ENCODE measurements at places on chromosomes 16 and 17.

DNA sequence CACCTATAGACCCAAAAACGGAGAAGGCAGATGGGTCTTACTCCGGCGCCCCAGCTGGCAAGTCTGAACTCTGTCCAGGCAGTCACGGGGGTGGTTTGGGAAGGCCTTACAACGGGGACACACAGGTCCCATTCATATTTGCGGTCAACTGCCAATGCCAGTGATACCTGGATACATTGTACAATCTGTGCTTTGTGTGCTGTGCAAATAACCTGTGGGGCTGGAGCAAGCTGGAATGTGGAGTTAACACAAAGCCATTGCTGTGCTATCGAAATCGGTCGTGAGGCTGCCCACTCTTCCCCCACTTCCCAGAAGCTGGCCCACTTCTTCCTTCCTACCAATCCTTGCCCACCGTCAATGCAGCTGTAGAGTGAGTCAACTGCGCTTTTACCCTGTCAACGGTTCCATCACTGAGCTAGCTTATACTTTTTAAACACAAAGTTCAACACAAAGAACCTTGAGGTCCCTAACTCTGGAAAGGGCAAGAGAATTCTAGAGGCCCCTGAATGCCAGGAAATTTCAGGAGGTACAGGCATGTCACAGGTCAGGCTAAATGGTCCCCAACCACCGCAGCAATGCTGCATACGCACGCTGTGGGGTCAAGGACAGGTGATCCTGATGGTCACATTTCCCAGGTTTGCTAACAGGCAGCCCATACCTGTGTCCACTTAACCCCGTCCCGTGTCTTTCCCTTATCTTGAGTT, 122.8 kb downstream of the ZFHX3 start:
- no peak for DNase-seq

DNA sequence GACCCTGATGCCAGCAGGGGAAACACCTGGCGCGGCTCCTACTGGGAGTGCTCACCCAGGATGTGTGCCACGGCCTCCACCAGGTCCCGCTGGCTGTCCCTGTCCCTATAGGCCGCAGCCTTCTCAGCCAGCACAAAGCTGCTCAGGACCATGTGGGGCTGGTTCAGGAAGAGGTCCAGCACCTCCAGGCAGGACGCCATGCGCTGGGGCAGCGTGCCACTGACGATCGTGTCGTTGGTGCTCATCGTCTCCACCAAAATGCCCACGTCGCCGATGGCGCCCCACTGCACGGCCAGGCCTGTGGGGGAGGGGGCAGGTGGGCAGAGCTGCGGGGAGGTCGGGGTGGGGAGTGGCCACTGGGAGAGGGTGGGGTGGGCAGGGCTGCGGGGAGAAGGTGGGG, 15.9 kb upstream of the DUS1L start:
- DNase-seq, result no peak

DNA sequence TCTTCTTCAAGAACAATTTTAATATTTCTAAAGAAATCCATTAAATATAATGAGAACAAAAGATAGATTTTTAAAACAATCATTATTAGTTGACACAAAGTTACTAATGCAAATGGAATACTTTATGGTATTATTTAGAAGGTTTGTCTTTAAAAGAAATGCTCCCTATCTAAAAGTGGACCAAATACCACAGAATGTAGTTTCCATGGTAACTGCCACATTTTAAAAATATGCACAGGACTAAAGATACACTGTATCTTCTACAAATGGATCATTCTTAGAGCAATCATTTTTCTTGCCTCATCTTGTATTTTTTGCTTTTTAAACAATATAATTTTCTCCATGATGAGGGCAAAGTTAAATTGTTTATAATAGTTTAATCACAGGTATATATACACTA, 296.0 kb downstream of the CEP112 start:
- no peak for DNase-seq

GRCh38 chr16:2744711-2745110, 7.7 kb upstream of the SRRM2 start:
- DNase-seq, result no peak

DNA sequence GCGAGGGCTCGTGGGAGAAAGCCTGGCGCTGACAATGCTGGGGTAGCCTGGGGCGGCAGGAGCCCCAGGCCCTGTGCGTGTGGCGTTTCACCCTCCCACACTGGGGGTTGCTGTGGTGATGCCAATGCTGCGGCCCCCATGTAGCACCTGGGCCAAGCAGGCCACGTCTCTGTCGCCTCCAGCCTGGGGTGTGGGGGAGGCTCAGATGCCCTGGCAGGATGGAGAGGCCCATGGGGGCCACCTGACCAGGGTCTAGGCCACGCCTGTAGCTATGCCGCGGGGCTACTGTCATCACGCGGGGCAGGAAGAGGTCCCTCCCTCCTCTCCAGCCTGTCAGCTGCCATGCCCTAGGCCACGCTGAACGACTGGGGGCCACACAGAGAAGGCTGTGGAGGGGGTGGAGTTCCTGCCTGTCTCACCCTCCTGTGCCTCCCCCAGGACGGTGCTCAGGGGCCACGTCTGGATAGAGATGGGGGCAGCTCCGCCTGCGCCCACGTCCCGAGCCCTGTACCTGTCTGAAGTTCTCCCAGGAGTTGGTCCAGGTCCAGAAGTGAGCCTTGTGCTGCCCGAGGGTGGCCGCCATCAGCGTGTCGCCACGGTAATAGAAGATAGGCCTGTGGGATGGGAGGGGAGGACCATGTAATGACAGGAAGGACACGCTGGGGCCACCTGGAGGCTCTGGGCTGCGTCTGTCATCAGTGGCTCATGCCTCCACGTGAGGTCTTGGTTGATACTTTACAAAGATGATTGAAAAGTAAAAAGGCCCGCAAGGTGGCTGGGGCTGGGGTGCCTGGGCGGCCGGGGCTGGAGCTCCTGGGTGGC, 12.7 kb upstream of the APRT start:
- no peak for DNase-seq

GRCh38 chr16:89629827-89630610, 16.6 kb downstream of the DPEP1 start:
- DNase-seq, result no peak

DNA sequence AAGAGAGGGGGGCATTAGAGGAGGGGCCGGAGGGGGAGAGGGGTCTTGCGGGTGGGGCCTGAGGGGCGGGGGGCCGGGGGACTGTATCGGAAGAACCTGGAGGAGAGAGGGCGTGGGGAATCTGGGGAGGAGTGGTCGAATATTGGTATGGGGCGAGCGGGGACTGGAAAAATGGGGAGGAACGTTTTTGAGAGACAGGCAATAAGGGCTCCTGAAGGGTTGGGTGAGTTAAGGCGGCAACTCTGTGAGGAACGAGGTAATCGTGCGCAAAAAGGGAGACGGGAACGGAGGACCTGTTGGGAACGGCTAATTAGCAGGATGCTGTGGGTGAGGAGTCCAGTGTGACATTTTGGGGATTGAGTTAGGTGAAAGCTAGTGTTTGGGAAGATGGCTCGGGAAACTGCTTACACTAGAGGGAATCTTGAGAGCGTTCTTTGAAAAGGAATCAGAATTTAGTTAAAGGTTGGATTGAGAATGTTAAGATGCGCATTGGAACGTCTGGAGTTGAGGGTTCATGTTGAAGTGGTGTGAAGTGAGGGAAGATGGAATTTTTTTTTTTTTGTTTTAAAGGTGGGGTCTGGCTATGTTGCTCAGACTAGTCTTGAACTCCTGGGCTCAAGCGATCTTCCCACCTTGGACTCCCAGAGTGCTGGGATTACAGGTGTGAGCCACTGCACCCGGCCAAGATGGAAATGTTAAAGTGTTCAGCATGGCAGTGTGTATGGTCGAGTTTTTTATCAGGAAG, 662 bp downstream of the WIPF2 start:
- no peak for DNase-seq

DNA sequence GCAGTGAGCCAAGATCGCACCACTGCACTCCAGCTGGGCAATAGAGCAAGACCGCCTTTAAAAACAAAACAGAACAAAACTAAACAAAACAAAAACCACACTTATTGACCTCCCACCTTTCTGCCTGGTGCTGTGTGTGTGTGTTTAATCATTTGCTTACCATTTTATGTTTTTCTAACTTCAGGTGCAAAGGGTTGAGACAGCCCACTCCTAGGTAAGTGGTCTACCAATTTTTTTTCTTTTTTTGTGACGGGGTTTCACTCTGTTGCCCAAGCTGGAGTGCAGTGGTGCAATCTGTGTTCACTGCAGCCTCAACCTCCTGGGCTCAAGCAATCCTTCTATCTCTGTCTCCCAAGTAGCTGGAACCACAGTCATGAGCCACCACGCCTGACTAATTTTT, 65.8 kb downstream of the SALL1 start:
- no peak for DNase-seq

DNA sequence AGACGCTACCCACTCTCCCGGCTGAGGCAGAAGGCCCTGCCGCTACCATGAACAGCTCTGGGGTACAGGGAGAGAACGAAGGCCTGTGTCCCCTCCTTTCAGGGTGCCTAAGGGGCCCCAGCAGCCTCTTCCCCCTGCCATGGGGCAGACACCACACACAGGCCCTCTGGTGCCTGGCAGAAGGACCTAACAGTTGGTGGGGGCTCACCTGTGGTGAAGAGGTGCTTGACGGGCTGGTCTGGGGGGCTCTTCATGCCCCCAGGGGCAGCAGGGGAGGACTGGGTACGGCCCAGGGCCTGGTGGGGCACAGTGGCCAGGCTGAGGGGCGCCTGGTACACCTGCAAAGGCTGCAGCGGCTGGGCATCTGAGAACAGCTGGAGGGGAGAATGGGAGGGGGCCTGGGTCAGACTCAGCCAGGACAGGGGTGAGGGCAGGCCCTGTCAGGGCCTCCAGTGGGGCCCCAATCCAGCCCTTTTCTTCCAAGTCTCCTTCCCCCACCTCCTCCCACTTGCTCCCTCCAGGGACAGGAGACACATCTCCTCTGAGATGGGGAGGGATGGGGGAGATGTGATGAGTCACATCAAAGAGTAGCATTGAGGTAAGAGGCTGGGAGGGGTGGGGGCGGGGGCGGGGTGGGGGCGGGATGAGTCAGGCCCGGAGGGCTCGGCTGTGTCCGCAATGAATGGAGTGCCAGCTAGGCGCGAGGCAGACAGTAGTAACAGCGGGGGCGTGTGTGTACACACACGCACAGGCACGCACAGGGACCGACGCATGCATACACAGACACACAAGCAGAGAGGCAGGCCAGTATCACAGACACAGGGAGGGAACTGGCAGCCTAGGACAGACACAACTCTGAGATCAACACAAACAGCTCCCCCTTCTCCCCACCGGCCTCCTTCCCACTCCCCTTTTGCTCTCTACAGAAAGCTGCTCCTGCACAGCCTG, 16.1 kb downstream of the G6PC3 start:
- DNase-seq, result no peak

GRCh38 chr17:45301674-45302073, 15.1 kb downstream of the MAP3K14 start:
- DNase-seq, result no peak

DNA sequence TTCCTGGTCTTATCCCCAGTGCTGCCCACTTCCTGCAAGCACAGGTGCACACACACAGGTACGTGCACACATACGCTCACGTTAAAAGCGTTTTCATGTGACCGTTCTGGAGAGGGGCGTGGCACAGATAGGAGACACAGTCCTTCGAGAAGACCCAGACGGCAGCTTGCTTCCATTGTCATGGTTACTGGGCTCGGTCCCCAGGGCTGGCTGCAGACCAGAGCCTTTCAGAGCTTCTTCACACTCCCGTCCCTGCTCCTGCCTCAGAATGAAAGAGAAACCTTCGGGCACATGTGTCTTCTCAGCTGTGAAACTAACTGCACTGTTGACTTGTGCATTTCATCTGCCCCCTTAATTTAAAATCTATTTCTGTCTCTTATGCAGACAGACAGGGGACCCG, 154.2 kb downstream of the PITPNC1 start:
- DNase-seq, result no peak

- DNase-seq, result peak; percentile 97
Measured at GRCh38 chr16:28846080-28846932, at the start of gene TUFM. TSS of gene TUFM (minus strand) at chr16:28846348. CDS start at chr16:28846269, 79 bp downstream.

DNA sequence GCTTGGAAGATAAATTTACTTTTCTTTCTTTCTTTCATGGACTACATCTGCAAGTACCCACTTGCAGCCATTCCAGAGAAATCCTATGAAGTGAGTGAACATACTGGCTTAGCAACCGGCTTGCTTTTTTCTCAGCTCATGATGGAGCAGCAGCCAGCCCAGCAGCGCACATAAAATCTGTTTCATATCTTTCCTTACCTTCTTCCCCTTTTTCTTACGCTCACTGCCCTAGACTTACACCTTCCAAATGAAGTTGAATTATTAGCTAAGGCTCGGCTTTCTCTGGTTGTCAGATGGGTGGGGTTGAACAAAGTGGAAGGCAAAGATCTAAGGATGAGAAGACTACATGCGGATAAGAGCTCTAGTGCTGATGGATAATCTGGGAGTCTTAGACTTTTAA, 13.9 kb upstream of the ABCA8 start:
- DNase-seq, result no peak

DNA sequence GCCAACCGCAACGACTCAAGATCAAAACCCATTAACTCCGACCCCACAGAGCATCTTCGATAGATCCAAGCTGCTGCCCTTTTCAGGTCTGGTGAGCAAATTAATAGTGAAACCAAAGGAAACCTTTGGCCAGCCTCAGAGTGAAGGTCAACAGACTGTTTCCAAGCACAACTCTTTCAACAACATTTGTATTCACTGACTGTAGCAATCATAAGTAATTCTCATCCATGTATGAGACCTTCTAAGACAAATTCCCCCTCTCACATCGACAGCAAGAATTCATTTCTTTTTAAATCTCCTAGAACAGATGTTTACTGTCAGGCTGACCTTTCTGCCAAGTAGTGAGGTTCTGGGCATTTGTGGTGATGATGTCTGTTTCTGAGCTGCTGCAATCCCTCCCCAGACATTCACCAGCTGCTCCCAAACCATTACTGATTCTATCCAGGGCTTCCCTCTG, 64.2 kb downstream of the SLC39A11 start:
- DNase-seq, result no peak

DNA sequence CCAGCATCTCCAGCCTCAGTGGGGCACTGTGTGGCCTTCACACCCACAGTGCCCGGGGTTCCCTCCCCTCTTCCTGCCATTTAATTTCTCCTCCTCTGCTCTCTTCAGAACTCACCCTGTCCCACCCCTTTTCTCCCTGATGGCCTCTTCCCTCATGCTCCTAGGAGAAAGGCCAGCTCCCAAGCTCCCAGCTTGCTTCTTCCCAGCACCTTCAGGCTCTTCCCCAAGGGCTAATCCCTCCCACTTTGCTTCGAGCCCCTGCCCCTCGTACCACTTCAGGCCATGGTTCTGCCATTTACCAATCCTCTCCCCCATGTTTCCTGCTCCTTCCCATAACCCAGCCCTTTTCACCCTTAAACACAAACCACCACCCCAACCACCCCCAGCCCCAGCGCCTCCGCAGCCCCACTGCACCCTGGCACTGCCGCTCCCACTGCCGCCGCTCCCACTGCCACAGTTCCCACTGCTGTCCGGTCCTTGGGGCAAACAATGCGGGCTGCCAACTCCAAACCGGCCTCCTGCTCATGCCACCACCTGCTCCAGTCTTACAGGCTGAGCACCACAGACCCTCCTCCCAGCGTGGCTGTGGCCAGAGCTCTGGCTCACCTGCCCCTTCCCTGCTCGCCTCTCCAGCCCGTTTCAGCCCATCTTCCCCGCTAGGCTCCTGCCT, 28.6 kb downstream of the ADAM11 start:
- DNase-seq, result no peak

DNA sequence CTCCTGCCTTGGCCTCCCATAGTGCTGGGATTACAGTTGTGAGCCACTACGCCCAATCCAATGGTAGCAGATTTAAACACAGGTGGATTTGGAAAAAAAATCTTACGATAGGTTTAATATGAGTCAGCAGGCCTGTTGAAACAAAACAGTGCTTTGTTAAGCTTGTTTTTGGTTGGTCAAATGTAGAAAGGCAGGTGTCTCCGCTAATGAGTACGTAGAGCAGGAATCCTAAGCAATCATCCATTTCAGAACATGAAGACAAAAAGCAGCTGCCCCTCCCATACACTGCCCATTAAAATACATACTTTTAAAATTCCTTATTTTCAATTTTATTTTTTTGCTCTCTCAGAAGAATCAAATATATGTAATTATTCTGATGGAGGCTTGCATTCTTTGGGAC, 1.9 kb upstream of the WWOX start:
- DNase-seq, result no peak
